ENCODE measurements at places on chromosomes 7 and 10.

DNA sequence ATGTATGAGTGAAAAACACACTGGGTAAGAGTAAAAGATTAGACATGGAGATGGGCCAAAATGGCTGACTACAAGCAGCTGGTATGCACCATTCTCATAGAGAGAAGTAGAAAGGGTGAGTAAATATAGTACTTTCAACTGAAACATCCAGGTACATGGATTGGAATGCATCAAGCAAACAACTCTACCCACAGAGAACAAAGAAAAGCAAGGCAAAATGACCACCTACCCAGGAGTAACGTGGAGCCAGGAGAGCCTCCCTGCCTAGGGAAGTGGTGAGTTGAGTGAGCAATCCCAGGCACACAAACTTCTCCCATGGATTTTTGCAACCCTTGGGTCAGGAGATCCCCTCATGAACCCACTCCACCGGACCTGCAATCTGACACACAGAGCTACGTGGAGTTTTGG is 212.8 kb downstream of the PTN start:
- DNase-seq: no peak

- DNase-seq: no peak
These were observed 91.1 kb upstream of the GNA12 start for GRCh38 chr7:2934984-2935740.

DNA sequence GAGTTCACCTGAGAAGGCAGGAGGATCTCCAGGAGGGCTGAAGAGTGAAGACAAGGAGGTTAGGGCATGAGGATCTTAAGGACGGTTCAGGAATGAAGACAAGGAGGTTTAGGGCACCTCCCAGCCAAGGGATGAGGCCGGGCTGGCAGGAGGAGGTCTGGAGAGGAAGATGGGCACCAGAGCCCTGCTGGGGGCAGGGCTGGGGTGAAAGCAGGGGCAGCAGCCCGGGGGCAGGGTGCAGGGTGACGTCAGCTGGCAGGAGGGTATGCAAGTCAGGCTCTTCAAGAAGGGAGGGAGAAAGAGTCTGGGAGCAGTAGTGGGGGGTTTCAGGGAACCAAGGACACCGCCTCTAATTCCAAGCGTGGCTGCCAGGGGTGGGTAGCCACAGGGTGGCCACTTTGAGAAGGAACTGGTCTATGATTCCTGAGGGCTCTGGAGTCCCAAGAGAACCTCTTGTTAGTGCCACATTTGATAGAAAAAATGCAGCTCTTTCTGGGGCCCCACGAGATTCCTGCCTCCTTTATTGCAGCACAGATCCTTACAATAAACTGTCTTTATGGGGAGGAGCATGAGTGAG is 101.6 kb downstream of the C10orf90 start:
- no peak for DNase-seq

DNA sequence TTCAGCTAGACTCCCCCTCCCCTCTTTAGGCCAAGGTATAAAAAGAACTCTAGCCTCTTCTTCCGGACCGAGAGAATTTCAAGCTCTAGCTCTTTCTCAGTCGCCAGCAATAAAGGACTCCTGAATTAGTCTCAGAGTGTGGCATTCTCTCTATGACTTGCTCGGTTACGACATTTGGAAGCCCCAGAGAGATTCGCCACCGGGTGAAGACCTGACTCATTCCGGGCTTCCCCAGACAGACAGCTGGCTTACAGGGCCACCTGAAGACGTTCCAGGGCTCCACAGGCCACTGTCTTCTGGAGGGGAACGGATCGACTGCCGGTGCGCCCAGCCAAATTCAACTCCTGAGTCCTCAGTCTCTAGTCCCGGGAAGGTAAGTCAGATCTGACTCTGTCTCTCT is at the start of gene AKR1B15:
Gene AKR1B15 (plus strand): TSS at position 234 of the 400 bp plus-strand sequence. CDS start 15,510 bp downstream, outside the sequence.
- peak; percentile 81 for DNase-seq

DNA sequence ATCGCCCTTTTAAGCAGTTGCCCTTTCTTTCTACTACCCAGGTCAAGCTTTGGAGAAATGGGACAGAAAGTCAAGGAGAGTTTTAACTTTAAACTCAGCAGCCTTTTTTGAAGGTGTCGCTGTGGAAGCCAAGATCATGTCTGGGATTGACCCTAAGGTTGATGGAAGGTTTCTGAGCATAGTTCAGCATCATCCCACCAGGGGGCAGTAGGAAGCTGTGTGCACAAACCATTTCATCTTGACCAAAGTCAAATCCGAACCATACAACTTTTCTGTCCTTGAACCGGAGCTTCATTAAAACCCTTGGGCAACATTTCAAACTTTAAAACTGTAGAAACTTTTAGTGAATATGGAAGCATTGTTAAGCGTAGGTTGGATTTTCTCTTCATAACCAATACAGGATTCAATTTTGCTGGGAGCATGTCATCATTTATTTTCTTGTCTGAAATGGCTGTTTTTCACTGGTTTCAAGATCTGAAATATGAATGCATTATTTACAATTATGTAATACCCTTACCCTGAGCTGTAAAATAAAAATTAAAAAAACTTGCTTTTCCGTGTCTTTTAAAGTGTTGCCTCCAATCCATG is 214.4 kb upstream of the KIAA1217 start:
- DNase-seq: peak; percentile 26

DNA sequence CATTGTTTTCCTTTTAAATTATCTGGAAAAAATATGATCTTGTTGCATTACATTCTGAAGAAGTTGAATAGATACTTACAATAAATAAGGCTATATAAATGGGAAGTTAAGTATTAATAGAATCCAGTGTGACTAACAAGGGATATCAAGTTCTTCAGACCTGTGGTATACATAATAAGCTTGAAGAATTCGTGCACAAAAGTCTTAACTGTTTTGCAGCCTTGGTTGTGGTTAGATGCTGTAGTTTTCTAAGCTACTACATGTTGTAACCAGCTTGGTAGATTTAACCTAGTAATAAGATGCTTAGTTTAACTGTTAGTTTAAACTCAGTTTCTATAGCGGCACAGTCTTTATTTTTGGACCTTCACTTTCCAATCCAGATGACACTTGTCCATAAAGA is 106.2 kb upstream of the GLCCI1 start:
- DNase-seq: no peak

DNA sequence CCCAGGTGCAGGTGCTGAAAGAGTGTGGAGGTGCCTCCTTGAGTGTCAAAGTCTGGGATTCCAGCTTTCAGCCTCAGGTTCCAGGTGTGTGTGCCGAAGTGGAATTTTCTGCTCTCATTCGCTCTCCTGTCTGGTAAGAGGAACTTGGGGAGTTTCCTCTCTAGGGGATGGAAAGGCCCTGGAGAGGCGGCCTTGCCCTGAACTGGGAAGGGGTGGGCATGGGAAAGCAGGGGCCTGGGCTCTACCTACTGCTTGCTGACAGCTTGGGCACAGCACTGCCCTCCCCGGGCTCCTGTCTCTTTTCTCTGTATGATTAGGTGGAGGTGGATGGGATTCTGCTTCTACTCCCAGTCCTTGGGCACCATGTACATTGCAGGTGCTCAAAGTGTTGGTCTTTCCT is 192.8 kb downstream of the ZNF716 start:
- no peak for DNase-seq

DNA sequence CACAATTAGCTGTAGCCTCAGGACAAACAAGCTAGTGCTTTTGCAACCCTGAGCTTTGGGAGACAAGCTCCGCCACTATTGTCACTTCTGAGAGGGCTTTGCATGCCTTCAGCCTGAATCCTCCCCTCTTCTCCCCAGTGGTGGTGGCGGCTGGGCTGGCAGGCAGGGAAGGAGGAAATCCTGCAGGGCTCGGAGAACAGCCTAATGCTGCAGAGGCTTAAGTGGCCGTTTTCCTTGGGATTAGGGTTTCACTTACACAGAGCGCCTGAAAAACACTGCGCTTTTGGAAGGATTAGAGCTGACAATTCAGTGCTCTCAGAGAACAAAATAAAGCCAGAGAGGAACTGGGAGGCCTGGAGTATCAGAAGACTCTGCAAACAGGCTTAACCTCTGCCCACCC is 71.3 kb downstream of the PAX2 start:
- no peak for DNase-seq

- no peak for DNase-seq
These were observed 87.9 kb upstream of the KLF14 start for GRCh38 chr7:130821864-130822263.

- no peak for DNase-seq
These were observed 121.0 kb upstream of the TBX20 start for GRCh38 chr7:35374858-35375257.

- peak; percentile 84 for DNase-seq
These were observed 15.9 kb downstream of the PTPRE start for GRCh38 chr10:127922675-127923366.

GRCh38 chr7:11548532-11548931 is 283.5 kb downstream of the THSD7A start:
- DNase-seq: no peak

Measured in gastrocnemius medialis (tissue), 4 donors.